Cerebellar nuclear complex (tissue), 1 donor: ENCODE measurements at places on chromosomes 11 and 22.

DNA sequence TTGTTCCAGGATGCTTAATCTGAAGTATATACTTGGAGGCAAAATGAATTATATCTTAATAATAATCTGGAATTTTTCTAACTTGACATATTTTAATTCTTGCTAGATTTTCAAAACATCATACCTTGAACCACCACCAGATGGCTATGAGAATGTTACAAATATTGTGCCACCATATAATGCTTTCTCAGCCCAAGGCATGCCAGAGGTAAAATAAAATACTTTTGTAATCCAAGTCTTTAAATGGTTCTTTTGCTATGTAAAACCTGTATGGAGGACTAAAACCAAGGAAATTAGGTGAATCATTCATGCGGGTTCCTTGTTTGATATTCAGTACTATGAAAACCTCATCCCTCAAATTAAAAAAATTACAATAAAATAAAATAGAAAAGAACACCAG lies 14.4 kb downstream of the NAALAD2 start:
- no peak for DNase-seq

- DNase-seq, result no peak
Observed at GRCh38 chr11:19957294-19957943, 202.9 kb downstream of the DBX1 start.

GRCh38 chr22:29442976-29443375 lies 4.6 kb downstream of the RFPL1 start:
- no peak for DNase-seq

GRCh38 chr11:120384476-120384875 lies 48.3 kb downstream of the ARHGEF12 start:
- DNase-seq, result no peak

- DNase-seq, result no peak
Observed at GRCh38 chr11:30586251-30587144, at the start of gene MPPED2. Gene MPPED2 (minus strand): TSS chr11:30586353. CDS start chr11:30580373, 5,980 bp downstream.

- no peak for DNase-seq
Observed at GRCh38 chr11:67370351-67371076, 2.9 kb downstream of the CLCF1 start.

- no peak for DNase-seq
Observed at GRCh38 chr11:116217006-116217405, 555.8 kb downstream of the BUD13 start.

- DNase-seq, result no peak
Observed at GRCh38 chr11:78203184-78203583, 14.5 kb downstream of the USP35 start.

DNA sequence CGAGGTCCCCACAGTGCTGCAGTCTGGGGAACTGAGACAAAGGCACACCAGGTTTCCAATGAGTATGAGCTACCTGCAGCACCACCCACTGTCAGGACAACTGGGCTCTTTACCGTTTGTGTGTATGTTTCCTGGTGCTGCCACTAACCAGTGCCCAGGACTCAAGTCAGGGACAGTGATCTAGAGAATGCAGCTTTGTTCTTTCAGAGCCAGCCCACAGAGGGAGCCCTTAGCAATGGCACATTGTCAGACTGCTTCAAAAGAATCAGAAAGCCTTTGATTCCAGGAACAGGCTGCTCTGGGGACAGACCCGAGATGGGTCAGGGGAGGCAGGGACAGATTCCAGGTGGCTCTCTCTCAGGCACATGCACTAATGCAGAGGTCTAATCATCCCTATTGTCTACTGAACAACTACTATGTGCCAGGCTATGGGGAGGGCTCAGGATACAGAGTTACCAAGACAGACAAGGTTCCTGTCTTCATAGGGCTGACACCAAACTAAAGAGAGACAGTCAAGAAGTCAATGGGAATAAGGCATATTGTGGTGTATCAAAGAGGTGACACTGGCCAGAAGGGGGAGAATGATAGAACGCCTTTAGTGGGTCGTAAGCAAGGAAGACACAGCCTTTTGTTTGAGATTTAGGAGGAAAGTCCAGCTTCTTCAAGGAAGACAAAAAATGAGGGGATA lies 103.7 kb downstream of the VPREB1 start:
- DNase-seq, result no peak

DNA sequence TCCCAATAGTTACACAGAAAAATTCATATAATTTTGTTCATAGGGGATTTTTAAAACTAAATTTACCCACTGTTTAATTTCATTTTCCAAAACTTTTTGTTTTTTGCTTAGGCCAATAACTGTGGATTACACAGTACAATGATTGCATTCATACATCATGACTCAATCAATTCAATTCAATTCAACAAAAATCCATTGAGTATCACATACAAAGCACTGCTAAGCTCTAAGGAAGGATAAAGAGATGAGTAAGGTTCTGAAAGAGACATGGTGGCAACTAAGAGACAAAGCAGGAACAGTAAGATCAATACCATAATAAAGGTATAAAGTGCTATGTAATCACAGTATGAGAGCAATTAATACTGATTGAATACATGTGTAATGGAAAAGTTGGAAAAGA lies 9.4 kb upstream of the LAYN start:
- DNase-seq, result no peak

- no peak for DNase-seq
Observed at GRCh38 chr11:73334384-73335203, 26.5 kb downstream of the ARHGEF17 start.

- no peak for DNase-seq
Observed at GRCh38 chr22:21698430-21699329, 32.9 kb downstream of the PPIL2 start.

- DNase-seq, result no peak
Observed at GRCh38 chr11:45165386-45165785, 18.9 kb downstream of the PRDM11 start.

DNA sequence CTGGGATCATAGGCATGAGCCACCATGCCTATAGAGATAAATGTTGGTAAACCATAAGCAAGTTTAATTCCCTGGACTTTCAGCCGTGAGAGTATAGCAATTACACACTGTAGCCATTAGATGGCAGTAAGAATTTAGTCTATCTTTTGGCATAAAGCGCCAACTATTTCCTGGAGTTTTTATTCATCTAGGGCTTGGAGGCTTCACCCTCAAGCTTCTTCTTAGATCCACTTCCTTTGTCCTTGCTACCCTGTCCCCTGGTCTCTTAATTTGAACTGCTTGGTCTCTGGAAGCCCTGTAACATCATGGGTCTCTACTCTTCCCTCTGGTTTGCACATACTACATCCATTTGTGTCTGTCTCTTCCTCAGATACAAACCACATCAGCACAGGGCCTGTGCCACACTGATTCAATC lies 38.2 kb downstream of the OR10A6 start:
- no peak for DNase-seq

DNA sequence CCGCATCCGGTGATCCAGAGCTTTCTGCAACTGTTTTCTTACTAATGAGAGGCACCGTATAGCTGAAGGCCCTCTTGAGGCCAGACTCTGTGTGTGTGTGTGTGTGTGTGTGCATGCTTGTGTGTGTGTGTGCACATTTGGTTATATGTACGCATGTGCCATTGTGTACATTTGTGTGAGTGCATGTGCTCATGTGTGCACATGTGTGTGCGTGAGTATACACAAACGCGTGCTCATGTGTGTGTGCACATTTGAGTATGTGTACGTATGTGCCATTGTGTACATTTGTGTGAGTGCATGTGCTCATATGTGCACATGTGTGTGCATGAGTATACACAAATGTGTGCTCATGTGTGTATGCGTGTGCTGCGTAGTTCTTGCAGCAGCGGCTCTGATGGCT lies 12.3 kb upstream of the FGF19 start:
- DNase-seq, result no peak

GRCh38 chr11:102252339-102252891 lies 64.9 kb upstream of the BIRC3 start:
- no peak for DNase-seq
